Astrocyte of the spinal cord (primary cell): ENCODE measurements at places on chromosomes 11 and 22.
A peak's percentile ranks its signal among the peaks of the same experiment; 100 is the strongest.

DNA sequence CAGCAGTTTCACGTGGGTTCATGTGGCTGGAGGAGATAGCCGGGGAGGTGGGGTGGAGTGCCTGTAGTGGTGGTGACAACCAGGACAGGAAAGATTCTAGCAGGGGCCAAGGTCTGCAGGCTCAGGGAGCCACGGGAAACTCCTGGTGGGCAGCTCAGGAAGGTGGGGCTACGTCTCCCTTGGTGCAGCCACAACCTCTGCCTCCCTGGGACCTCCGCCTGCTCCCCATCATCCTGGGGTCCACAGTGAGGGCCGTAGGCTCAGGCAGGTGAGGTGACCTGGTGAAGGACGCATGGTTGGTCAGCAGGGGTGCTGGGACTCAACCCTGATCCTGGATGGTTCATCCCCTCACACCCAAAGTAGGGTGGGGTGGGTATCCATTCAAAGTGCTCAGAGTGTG is 524.1 kb downstream of the TBC1D22A start:
- DNase-seq: no peak

DNA sequence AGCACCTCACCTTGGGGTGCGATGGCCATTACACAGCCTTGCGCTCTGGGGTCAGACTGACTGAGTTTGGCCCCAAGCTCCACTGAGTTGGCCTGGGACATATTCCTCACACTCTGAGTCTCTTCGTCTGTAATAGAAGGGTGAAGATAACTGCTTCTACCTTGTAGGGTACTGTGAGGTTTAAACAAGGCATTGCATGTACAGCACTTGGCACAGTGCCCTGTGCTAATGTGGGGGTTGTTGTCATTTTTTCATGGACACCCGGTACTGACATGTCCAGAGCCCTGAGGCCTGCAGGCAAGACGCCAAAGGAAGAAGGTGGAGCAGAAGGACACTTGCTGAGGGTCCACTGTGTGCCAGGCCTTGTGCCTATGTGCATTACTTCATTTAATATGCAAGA is 50.7 kb downstream of the OTOG start:
- DNase-seq: no peak

GRCh38 chr22:41405588-41405987 is 23.8 kb downstream of the TEF start:
- no peak for DNase-seq

DNA sequence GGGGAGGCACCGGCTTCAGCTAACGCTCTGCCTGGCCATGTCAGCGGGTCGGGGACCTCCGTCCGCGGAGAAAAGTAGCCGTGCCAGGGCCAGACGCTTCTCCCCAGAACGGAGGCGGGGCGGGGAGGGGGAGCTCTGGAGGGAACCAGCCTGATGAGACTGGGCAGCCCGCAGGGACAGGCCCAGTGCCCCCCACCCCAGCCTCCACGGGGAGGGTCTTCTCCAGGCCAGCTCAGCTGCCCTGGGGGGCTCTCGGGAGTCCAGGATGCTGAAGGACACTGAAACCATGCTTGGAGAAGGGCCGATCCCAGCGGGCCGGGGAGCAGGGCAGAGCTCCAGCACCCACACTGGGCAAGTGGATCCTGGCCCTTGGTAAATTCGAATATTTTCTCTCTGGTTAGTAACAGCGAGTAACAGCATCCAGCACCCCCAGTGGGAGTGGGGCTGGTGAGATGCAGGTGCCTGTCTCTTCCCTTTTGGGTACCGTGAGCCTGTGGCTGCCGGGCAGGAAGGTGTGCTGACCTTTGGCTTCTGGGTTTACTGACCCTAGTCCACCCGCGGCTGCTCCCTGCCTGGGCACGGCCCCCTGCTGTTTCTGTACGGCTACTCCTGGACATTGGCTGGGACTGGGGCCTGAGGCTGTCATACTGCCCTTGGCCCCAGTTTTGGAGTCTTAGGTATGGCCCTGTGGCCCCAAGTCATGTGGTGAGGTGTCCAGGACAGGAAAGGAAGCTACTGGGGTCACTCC is 35.8 kb downstream of the GRAMD4 start:
- DNase-seq: no peak

GRCh38 chr11:129729216-129729615 is 86.4 kb upstream of the TMEM45B start:
- DNase-seq: no peak

- DNase-seq: peak; percentile 37
Observed at GRCh38 chr22:39932918-39933649, 27.1 kb upstream of the TMA7B start.

GRCh38 chr11:93481696-93482095 is 61.5 kb downstream of the SMCO4 start:
- no peak for DNase-seq

DNA sequence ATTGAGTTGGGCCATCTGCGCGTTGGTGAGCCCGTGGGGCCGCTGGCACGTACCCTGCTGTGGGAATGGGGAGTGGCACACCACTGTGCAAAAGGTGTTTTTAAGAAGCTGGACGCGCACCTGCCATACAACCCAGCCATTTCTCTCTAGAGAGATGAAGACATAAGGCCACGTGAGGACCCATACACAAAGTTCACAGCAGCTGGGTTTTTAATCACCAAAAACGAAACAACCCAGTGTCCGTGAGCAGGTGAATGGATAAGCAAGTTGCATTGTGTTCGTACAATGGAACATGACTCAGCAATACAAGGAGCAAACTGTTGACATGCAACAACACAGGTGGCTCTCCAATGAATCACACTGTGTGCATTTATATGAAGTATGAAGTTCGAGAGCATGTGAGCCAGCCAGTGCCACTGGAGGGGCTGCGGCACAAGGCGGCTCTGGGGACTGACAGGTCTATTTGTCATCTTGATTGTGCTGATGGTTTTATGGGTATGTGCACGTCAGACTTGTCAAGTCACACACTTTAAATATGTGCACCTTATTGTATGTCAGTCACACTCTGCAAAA is 30.6 kb upstream of the PANX2 start:
- DNase-seq: no peak

DNA sequence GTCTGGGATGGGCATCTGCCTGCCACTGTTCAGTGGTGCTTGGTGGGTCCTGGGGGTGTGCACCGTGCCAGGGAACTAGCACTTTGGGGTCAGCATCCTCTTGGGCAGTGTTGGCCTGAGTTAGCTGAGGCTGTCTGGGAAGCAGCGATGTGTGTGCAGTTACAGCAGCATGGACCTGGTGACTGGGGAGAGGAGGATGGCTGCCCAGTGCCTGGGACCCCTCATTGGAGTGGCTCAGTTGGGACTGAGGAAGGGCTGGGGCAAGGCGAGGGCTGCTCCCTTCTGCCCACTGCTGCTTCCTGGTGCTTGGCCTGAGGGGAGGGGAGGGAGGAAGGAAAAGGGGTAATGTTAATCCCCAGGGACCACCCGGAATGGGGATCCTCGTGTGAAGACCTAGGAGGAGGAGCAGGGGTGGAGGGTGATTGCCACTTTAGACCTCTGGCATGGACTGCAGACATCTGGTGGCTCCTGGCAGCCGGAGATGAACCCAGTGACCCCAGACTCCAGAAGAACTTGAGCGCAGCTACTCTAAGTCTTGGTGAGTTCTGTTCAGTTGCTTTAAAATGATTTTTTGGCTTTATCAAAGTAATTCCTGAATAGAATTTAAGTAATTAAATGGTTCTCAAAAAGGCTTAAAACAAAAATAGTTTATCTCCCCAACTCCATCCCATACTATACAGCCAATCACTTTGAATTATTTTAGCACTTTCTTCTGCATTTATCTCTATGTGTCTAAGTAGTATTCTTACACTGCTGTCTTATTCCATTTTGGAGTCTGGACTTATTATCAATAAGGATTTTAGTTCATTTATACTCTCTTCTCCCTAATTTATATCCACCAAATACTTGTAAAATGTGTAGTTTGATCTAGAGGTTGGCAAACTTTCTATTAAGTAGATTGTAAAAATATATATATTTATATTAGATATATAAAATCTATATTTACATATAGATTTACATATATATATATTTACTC is 15.4 kb upstream of the TMEM191C start:
- DNase-seq: no peak

- DNase-seq: peak; percentile 88
Observed at GRCh38 chr11:28123151-28123581, 15.0 kb downstream of the METTL15 start.

DNA sequence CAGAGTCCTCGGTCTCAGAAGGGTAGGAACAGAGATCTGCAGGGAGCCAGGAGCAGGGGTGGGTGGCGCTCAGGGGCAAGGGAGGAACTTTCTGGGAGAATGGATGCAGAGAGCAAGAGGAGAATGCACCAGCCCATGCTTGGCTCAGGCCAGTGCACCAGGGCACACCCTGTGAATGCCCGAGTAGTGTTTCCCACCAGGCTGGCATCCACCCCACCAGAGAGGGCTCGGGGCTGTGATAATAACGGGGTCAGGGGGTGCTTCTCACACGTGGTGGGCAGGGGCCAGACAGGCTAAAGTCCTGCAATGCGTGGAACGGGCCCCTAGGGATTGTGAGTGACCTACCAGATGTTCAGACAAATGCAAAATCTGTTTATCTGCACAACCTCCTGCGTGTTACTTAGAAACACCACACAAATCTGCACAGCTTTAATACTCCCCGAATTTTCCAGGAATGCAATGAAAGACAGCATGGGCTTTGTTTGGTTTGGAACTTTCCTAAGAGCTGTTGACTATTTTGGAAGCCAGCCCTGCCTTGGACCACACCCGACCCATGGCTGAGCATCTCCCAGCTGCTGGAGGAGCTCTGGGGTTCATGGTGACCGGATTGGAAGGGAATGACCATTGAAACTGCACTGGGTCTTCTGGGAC is 368.3 kb downstream of the SHANK2 start:
- no peak for DNase-seq

DNA sequence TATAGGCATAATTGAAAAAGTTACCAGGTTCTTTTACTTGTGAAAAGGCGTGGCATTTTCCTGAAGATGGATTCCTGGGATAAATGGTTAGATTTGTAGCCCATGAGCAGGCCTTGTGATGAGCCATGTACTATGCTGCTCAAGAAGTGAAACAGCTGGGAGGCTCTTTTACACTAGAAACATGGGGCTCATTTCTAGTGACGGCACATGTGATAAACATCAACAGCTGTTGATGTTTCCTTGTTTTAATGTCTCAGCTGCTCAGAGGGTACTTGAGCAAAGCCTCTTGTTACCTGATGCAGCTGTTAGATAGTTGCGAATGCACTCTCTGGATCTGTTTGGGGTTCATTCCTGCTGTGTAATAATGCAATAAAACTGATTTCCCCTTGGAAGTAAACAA is 396.8 kb downstream of the GUCY1A2 start:
- no peak for DNase-seq

- DNase-seq: no peak
Observed at GRCh38 chr11:67442504-67443404, 522 bp downstream of the CORO1B start.

- DNase-seq: no peak
Observed at GRCh38 chr11:75246006-75246670, 5.6 kb downstream of the TPBGL start.

- DNase-seq: no peak
Observed at GRCh38 chr11:62857541-62857982, 18.2 kb upstream of the WDR74 start.

DNA sequence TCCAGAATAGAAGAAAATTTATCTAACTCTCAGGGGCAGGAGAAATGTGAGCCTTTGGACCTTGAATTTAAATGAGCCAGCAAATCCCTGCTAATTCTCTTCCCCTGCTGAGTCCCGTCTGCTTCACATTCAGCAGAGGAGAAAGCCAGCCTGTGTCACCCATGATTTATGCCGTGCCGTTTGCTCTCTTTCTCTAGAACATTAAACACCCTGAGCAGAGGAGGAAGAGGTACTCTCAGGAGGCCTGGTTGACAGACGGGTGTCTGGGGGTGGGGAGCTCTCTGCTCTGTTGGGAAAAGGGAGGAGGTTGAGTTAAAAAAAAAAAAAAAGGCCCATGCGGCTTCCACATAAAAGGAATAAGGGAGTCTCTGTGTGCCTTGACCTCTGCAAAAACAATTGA is 11.3 kb upstream of the MTMR3 start:
- DNase-seq: no peak

- no peak for DNase-seq
Observed at GRCh38 chr22:39221999-39222686, 22.6 kb downstream of the PDGFB start.

DNA sequence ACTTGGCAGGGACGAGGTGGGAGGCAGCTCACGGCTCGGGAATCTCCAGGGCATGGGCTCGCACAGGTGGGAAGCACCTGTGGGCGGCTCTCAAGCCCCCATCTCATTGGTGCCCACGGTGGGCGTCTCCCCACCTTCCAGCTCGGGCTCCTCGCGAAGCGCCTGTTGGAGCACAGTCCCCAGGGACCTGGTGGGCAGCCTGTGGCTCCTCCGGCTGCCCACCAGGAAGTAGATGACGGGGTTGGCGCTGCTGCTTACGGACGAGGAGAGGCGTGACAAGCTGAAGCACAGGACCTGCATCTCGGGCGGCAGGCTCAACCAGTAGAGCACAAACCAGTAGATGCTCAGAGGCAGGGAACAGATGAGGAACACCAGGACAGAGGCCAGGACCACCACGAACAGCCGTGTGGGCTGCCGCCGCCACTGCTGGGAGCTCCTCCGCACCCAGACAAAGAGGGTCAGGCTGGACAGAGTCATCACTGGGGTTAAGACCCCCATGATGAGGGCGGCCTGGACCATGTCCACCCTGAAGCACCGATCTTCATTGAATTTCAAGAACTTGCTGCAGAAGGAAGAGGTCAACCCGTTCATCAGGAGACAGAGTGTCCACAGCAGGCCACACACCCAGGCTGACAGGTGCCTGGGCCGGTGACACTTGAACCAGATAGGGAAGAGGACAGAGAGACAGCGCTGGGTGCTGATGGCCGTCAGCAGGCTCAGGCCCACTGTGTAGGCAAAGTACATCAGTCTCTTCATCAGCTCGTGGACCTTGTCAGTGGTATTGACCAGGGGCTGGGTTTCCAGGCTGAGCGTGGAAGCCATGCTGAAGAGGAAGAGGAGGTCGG is 633 bp downstream of the MRGPRD start:
- no peak for DNase-seq

GRCh38 chr11:22263613-22264012 is 70.7 kb downstream of the ANO5 start:
- DNase-seq: no peak

DNA sequence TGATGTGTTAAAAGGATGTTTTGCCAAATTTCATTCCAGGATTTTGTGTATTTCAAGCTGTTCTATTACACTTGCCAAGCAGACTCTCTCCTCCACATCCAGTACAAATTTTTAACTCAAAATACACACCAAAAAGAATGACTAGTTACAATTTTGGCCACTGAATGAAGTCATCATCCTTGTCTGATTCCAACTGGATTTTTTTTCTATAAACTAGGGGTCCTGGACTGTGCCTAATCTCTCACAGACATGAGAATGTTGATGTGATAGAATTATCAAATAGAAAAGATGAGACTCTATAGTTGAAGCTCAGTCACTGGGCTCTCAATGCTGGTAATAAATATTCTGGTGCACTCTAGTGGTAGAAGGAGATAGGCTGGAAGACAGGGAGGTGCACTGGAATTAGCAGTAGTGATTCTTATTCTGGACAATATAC is 85.8 kb downstream of the FANCF start:
- DNase-seq: peak; percentile 22

DNA sequence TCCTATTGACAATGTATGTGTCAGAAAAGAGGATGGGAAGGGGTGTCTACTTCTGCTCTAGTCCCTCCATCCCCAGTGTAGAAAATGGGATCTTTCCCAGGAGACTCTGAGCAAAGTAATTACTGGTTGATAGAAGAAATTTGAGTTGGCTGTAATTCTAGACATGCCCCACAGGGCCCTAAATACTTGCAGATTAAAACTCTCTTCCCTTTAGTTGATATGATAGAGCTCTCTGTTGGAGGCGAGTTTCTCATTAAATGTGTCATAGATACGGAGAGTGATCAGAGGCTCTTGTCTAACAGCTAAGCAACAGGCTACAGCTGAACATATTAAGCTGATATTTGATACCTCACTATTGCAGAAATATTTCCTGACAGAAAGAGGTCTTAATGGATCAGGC is 32.9 kb downstream of the OR52E1 start:
- DNase-seq: no peak
